Stimulated activated CD8-positive, alpha-beta memory T cell treated with anti-CD3 and anti-CD28 coated beads, Interleukin-4, amount 100 ng/mL, for 1 hour (primary cell): ENCODE measurements at places on chromosomes 11 and 22.

DNA sequence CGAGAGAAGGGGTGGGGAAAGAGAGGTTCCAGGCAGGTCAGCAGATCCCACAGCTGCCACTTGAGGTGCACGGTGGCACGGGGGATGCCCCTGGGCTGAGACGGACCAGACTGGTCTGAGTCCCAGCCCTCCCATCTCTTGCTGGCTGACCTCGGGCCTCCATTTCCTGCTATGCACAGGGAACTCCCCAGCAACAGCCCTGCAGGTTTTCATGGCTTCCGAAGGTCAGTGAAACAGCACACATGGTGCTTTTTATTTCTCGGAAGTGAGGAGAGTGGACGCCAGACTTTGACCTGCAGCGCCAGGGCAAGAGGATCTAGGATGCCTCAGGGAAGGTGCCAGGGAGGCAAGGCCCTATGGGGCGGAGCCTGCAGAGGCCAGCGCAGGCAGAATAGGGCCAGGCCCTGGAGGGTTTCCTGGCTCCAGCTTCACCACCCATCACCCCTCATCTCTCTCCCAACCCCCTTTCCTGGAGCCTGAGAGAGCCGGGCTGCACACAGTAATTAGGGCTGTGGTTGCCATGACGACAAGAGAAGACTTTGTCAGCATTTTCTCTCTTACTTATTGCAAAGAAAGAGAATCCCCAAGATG is 29.5 kb downstream of the SLC22A12 start:
- no peak for DNase-seq

DNA sequence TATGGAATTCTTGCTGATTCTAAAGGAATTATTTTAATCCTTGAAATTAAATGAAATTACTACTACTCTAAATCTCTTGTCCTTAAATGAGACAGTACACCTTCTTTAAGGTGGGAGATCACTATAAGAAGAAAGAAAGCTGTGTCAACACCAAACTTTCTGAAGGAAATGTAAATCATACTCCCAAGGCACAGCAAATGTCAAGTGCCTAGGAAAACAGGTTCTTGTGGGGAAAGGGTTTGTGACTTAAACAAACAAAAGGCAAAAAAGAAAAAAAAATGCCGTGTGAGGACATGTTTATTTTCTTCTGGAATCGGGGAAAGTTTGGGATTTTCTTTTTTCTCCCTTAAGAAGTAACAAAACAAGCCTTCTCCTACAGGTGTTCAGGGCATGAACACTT is 745.1 kb downstream of the DLG2 start:
- DNase-seq: no peak

- no peak for DNase-seq
Measured at GRCh38 chr11:36619502-36619901, 21.5 kb upstream of the RAG2 start.

GRCh38 chr11:58582437-58582836 is 3.6 kb downstream of the ZFP91 start:
- DNase-seq: no peak

- DNase-seq: no peak
Measured at GRCh38 chr11:103637295-103637694, 399.1 kb upstream of the DDI1 start.

DNA sequence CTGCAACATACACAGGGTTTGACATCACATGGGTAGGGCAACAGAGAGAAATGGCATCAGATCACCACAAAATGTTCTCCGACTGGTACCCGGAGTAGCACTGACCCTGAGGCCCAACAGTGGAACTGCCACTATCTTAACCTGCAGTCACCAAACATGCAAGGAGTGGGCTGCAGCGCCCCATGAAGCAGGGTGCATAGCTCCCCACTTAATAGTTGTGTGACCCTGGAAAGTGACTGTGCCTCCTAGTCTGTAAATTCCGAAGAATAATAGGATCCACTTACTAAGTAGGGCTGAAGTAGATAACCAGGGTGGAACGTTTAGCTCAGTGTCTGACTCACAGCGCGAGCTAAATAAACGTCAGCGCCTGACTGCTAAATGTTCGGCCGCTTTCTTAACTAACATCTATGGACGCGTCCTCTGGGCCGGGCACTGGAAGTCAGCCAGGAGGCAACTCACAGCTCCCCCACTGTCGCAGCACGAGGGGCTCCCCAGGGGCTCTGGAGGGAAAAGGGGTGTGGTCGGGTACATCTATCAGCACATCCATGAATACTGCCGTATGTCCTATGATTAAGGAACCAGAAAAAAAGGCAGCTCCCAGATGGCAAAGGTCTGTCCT is 777 bp downstream of the LTO1 start:
- no peak for DNase-seq

- no peak for DNase-seq
Measured at GRCh38 chr22:48563966-48564330, 1263.7 kb downstream of the BRD1 start.

DNA sequence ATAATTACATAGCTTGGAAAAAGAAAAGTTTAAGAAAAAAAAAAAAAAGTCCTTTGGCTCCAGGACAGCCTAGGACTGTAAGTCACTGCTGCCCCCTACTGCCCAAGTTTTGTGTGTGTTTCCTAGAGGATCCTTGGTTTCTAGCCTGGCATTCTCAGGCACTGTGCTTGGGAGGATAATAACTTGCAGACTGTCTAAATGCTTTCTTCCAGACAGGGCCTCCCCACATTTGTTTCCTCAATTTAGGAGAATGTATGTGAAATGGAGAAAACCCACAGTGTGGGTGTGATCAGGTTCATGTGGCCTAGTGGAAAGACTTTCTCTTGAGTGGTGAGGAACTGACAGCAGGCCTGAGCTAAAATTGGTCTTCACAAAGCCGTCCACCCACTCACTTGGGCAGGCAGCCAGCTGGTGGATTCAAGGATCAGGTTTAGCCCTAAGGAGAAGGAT is 191.0 kb downstream of the NAV2 start:
- DNase-seq: peak; percentile 3

DNA sequence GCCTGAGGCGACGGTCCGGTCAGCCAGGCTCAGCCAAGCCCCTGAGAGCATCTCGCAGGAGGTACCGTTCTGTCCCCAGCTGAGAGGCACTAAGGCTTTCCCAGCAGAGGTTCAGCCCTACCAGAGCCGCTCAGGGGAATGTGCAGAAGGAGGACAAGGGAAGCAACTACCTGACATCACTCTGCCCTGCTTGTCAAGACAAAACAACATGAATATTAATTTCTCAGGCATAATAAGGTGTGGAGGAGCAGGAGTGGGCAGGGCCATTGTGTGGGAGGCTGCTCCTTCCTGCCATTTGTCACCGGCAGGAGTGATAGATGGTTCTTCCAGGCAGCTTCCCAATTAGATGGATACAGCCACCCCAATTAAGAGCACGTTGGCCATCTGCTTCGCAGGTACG is 181.4 kb downstream of the KIRREL3 start:
- no peak for DNase-seq

DNA sequence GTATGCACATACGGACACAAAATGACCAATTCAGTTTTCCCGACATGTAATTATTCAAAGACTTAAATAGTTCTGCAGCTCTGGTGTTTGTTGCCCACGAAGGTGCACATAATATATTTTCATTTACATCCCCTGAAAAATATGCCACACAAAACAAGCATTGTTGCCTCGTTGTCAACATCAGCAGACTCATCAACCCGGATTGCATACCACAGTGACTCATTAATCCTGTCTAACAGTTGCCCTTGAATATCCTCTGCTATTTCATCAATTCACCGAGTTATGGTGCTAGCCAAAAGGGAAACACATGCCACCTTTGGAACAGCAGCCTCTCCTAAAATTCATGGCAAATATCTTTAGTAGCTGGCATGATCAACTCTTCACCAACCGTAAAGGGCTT is 582.2 kb downstream of the LRRC4C start:
- no peak for DNase-seq

GRCh38 chr22:24601217-24602104 is 1.5 kb upstream of the GGT1 start:
- no peak for DNase-seq
